BJ (cell line): ENCODE measurements at places on chromosomes 5 and 9. TPM values are rescaled to one million over a fixed set of nuclear protein-coding genes. Genes with fewer than 3 reads are reported as not detected.
A peak's percentile ranks its signal among the peaks of the same experiment; 100 is the strongest.

The FST gene
- 66.6 and 85.5 TPM in 2 replicates for polyA plus RNA-seq

DNA sequence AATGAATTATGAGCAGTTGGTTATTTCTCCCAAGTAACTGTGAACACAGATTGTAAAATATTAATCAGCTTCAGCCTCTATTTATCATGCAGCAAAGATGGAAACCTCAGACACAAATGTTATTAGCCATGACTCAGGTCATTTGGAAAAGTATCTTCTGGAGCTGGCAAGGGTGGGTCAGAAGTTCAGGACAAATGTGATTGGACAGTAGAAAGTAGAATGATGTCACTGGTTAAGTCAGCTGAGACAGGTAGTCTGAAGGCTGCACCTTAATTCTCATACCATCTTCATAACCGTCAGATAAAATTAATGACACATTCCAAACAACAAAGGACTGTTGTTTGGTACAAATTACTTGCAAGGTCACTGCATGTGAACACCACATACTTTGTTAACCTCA lies 140.2 kb downstream of the EMB start:
- DNase-seq: no peak

GRCh38 chr5:80198399-80198798 lies 57.4 kb downstream of the SERINC5 start:
- no peak for DNase-seq

DNA sequence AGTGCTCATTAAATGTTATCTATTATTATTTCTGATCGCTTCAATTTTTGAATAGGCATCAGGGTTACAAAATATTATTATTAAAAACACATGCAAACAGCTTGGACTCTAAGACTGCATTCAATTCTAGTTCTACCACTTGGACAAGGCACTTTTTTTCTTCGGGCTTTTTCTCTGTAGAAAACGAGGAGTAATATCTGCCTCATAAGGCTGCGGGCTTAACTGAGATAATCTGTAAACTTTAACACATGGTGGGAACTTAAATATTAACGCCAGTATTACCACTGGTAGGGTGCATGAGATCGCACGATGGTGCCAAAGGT lies 511 bp upstream of the SPDL1 start:
- no peak for DNase-seq

DNA sequence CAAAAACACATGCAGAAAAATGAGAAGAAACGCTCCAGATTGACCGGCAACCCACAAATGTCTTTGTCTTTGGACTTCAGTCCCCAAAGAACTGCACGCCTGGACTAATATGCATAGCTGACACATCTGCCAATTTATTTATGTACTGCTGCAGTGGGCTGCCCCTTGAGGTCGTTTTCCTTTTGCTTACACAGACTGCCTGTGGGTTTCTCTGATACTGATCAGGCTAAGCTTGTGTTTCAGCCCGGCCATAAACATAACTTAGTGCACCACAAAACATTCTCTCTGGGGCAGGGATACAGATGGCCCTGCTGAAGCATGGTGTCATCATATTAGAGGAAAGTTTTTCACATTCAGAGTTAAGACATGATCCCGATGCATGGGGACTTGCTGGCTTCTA lies 75.4 kb downstream of the NUDT12 start:
- peak; percentile 71 for DNase-seq

The FKBP15 gene
- 29.2 and 45.0 TPM in 2 replicates for polyA plus RNA-seq

GRCh38 chr9:113298924-113299770 lies 4.0 kb downstream of the RNF183 start:
- no peak for DNase-seq

- no peak for DNase-seq
Measured at GRCh38 chr9:33818167-33818846, 1.3 kb downstream of the UBE2R2 start.

The SEMA5A gene
- polyA plus RNA-seq: 56.4 and 98.4 TPM in 2 replicates

The FGF10 gene
- not detected in 2 replicates for polyA plus RNA-seq

DNA sequence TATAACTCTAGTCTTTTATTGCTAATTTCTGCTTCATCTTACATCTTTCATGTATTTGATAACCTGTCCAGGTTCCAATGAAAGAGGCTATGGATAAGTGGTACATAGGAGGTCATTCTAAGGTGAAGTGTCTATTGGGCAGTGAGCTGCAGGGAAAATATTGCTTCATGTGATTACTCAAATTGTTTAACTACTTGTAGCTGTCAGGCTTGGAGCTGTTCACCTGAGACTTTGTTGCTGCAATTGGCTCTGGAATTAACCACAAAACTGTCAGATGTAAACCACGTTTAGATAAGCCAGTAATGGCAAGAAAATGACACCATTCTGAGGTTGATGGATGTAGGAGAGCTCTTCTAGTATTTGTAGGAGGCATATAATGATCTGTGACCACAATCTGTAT lies 26.0 kb downstream of the ADAMTSL1 start:
- no peak for DNase-seq

DNA sequence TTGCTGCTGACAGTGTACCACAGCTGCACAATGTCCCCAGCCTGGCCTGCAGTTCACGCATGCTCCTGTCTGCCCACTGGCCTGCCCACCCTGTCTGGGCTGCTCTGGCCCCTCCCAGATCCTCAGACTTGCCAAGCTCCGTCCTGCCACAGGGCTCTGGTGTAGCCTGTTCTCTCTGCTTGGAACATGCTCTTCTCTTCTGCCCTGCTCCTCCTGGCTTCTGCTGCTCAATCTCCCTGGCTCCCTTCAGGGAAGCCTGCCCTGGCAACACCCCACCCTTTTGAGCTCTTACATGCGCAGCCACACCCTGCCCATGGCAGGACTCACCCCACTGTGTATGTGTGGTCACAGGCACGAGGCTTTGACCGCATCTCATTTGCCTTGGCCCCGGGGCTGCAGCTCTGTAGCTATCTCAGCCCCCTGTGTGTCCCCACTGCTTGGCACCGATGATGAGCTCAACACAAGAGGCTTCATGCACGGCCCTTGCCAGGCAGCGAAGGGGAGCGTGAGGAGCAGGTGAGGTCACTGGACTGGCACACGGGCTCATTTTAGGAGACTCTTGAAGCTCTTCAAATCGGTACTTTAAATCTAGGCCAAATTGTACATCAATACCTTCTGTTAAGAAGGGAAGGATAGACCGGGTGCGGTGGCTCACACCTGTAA lies 20.4 kb upstream of the BRD3 start:
- no peak for DNase-seq

GRCh38 chr5:140109018-140109758 lies 4.7 kb upstream of the PURA start:
- DNase-seq: no peak

DNA sequence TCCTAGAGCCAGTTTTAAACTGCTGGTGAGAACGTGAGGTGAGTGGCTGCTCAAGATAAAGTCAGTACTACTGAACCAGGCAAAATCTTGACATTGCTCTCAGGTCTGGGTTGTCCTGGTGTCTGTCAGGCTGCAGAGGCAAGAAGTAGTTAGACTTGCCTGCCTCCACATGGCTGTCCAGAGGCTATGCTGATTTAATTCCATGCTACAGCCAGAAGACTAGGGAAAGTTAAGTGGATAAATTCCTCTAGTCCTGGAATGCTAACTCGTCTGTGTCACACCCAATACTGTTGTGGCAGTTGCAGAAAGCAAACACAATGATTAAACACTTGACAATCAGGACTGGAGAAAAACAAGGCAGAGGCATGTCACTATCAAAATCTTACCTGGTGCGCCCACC lies 118.9 kb downstream of the ACER2 start:
- DNase-seq: no peak

The ARL14EPL gene
- not detected in 2 replicates for polyA plus RNA-seq

- DNase-seq: no peak
Measured at GRCh38 chr5:54991416-54991815, 6.0 kb upstream of the ESM1 start.

The WDR38 gene
- not detected in 2 replicates for polyA plus RNA-seq

DNA sequence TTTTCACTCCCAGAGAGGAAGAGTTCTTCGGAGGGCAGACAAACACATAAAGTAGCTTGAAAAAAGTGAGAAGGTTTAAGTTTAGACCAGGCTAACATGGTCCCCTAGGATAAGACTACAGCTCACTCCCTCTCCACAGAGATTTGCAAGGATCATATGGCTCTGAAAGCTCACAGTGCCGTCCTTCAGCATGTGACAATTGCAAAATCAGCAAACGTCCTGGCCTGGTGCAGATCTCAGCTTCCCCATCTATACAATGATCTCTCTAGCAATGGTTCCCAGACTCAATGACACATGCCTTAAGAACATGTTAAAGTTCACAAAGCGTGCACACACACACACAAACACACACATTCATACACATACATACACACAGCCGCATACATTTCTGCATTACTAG lies 327.6 kb downstream of the ACTL7B start:
- no peak for DNase-seq

The SCGB3A2 gene
- not detected in 2 replicates for polyA plus RNA-seq

GRCh38 chr9:10651012-10651411 lies 38.2 kb upstream of the PTPRD start:
- DNase-seq: no peak

The CCL28 gene
- polyA plus RNA-seq: 0.29 and 0.43 TPM in 2 replicates

The HNRNPK gene
- 343 and 549 TPM in 2 replicates for polyA plus RNA-seq

- no peak for DNase-seq
Measured at GRCh38 chr5:138503487-138504270, 38.4 kb downstream of the EGR1 start.

The OTP gene
- not detected in 2 replicates for polyA plus RNA-seq

The MYOZ3 gene
- 0.04 and 0.13 TPM in 2 replicates for polyA plus RNA-seq

The TAF7 gene
- polyA plus RNA-seq: 25.5 and 46.7 TPM in 2 replicates

- DNase-seq: no peak
Measured at GRCh38 chr9:18666348-18666747, 192.4 kb downstream of the ADAMTSL1 start.

The C5 gene
- 1.4 and 2.7 TPM in 2 replicates for polyA plus RNA-seq

DNA sequence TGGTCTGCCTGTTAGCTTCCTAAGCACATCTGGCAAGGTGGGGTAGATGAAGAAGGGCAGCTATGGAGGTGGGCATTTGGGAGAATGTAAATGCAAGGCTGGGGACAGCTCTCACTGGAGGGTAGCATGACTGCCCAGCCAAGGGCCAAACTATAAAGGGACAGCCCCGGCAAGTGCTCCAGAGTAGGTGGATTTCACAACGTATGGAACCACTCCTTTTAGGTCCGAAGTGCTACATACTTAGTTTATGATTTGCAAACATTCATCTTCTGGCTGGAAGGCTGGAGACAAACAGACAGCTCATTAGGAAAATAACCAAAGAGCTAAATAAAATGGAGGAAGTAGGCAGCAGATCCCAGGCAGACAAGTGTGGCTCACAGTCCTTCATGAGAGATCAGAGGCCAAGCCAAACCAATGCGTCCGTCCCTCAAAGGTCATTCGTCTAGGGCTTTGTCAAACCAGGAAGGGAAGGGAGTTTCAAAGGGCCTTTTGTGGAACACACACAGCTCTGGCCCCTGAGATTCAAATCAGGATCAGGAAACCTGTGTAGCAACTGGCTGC lies 42.5 kb upstream of the GLRX start:
- DNase-seq: no peak
